ENCODE measurements at places on chromosomes 7 and 10.

GRCh38 chr10:25758041-25758457, 176.0 kb upstream of the MYO3A start:
- peak; percentile 36 for DNase-seq

DNA sequence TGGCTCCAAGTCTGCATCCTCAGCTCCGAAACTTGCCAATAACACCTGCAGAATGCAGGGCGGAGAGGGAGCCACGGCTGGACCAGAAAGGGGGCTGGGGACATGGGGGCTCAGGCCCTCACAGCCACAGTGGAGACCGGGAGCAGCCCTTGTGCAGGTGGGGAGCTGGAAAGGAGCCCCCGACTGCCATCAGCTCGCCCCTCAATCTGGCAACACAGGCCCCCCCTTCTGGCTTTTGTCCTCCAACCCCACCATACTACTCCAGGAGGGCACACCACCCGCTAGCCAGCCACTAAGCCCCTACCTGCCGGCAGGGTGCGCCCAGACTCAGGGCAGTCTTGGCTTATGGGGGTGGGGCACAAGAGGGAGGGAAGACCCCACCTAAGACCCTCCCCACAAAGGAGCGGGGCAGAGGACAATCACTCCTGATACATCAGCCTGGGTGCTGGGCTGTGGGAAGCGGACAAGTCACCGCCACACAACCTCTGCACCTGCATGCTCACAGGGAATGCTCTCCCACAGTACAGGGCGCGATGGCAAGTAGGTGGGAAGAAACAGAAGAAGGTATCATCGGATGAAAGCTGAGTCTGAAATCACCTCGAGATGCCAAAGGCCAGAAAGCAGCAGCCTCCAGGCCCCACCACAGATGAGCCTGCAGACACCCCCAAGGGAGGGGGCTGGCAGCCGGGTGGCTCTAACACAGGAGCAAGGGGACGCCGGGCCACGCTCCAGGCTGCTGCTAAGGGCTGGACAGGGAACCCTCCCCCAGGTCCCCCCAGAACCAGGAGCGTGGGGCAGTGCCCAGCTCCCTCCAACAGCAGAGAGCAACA, 265.3 kb downstream of the ELFN1 start:
- no peak for DNase-seq

- DNase-seq, result no peak
These were observed 56.2 kb downstream of the CC2D2B start for GRCh38 chr10:95963991-95964389.

GRCh38 chr7:88020953-88021665, 87.1 kb downstream of the ADAM22 start:
- no peak for DNase-seq

- no peak for DNase-seq
These were observed 14.5 kb upstream of the PAX4 start for GRCh38 chr7:127632276-127632910.

DNA sequence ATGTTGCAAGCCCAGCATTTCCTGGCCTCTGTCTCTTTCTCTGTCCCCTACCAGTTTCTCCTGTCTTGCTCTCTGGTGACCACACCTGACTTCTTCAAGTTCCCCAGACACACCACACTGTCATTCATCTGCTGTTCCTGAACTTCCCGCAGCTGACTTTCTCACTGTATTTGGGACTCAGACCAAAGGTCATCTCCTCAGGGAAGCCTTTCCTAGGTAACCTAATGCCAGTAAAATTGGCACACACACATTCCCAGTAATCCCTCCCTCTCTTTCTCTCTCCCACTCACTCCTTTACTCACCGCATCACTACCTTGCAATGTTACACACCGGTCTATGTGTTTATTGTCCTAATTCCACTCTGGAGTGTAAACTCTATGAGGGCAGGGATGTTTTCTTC, 81.7 kb downstream of the ELMO1 start:
- DNase-seq, result no peak

- no peak for DNase-seq
These were observed 462.2 kb upstream of the NRP1 start for GRCh38 chr10:33796680-33797079.

- DNase-seq, result peak; percentile 94
These were observed 21.3 kb upstream of the CLDN4 start for GRCh38 chr7:73809467-73809951.

GRCh38 chr10:132685101-132685891, 100.7 kb downstream of the NKX6-2 start:
- no peak for DNase-seq

- no peak for DNase-seq
These were observed 63.4 kb downstream of the RNF32 start for GRCh38 chr7:156703773-156704482.

DNA sequence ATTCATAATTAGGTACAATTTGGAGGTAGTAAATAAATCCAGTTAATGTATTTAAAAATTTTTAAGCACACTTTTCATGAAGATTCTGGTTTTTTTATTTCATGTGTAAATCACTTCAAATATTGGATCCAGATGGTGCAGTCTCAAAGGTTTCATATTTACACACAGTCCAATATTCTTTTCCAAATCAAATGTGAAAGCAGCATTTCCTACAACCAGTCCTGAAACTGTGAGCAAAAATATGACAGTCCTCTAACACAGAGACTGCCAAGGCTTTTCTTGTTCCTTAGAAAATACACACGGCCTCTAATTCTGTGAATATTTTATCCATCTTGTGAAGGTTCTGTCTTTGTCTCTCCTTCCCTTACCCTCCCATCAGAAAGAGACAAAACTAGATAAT, 645.9 kb downstream of the ARL4A start:
- DNase-seq, result no peak

- no peak for DNase-seq
These were observed 139.1 kb upstream of the RHEB start for GRCh38 chr7:151658778-151659177.

GRCh38 chr10:46284286-46285229, 2.2 kb upstream of the ANTXRL start:
- DNase-seq, result peak; percentile 84

Measured in LoVo (cell line).